Epithelial cell of esophagus (primary cell): ENCODE measurements at places on chromosomes 1 and 21.

- DNase-seq = no peak
Observed at GRCh38 chr1:17627239-17628052, 87.9 kb downstream of the ARHGEF10L start.

GRCh38 chr21:18114810-18115209 is 129.8 kb upstream of the CHODL start:
- DNase-seq = no peak

GRCh38 chr1:36739703-36740289 is 257.1 kb upstream of the CSF3R start:
- no peak for DNase-seq

GRCh38 chr1:11466416-11466815 is 12.5 kb upstream of the DISP3 start:
- no peak for DNase-seq

DNA sequence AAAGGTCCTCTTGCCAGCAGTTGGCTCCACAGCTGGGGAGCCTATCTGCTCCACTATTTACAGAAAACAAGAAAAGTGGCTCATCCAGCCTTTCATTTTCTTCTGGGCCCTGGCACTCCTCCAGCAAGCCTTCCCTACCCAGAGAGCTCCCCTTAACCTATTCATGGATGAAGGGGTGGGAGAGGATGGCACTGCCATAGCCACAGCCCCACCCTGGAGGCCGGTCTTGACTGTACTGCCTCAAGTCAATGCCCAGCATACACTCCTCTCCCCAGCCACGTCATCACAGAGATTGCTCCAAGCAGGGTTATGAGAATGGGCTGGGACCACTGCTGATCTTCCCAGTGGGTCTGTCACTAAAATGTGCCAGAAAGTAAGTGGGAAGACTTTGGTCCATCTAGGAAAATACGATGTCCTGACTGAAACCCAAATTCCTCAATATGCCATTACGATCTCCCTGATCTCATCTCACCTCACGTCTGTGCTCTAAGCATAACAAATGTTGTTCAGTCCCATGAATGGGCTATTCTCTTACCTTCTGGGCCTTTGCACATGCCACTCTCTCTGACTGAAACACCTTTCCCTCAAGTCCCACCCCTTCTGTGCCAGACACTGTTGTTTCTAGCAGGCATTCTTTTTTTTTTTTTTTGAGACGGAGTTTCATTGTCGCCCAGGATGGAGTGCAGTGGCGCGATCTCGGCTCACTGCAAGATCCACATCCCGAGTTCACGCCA is 21.4 kb upstream of the PTAFR start:
- DNase-seq = peak; percentile 30

DNA sequence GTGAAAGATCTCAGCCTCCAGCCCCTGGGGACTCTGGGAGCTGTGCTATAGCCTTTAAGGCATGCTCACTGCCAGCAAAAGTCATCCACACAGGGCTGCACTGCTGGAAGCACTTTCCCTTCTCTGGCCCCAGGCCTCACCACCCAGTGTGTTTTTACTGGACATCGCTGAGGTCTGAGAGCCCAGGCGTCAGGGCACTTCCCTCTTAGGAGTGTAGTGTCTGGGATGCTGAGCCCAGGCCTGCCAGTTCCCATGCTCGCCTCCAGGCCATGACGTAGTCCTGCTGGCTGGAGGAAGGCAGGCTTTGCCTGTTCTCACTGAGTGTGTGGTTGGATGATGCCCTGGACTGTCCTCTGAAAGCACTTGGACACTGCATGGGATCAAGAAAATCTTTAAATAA is 101.2 kb downstream of the GDAP2 start:
- DNase-seq = peak; percentile 30

DNA sequence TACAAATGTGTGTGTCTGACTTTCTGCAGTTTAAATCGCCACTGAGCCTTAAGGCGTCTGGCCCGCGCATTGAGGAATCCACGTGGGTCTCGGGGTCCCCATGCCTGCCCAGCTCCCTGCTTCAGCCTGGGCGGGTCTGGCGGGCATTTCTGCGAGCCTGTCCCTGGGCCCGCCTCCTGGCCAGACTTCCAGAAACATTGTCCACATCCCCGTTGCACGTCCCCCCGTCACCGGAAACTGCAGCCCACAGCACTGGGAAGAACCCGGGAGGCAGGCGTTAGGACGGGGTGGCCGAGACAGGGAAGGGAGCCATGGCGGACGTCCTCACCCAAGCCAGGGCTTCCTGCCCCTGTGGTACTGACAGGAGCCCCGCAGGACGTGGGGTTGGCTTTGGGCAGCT is 113.1 kb upstream of the COL6A1 start:
- DNase-seq = no peak

- DNase-seq = no peak
Observed at GRCh38 chr21:28132713-28133112, 860.0 kb downstream of the LTN1 start.

- no peak for DNase-seq
Observed at GRCh38 chr1:90839323-90839722, 122.2 kb upstream of the BARHL2 start.

- no peak for DNase-seq
Observed at GRCh38 chr21:38359090-38359489, 102.3 kb downstream of the KCNJ15 start.

GRCh38 chr1:24020470-24020869 is 40.3 kb upstream of the SRSF10 start:
- DNase-seq = no peak

DNA sequence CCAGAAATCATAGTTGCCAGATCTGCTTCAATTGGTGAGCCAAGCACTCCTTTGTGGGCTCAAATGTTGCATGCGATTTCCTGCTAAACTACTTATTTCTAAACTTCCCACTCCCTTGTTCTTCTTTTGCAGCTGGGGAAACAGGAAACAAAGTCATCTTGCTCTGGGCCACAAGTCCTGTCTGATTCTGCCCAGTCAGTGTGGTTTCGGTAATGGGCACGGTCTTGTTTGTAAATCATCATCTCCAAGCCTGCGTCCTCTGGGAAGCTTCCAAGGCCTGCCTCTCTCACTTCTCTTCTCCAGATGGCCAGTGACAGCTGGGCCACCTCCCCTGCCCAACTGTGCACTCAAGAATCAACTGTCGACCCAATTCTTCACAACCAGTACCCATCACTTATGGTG is 4.4 kb downstream of the S100A8 start:
- peak; percentile 98 for DNase-seq

- no peak for DNase-seq
Observed at GRCh38 chr1:34408011-34408410, 231.3 kb downstream of the C1orf94 start.

DNA sequence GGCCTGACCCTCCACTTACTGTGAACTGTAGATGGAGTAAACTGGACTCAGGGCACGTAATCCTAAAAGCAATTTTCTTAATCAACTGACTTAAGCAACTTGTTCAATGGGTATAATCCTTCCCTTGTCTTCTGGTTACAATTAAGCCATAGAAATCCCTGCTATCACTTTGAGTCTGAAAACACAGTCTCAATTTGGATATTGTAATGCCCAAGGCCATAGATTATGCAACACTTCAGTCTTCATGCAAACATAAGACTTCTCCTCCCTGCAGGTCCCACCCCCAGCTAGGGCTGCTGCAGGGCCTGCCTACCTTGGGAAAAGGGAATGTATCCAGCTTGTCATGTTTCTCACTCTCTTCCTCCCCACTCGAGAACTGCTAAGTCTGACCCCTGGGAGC is 6.2 kb upstream of the SLC5A9 start:
- no peak for DNase-seq

- DNase-seq = peak; percentile 97
Observed at GRCh38 chr1:1231400-1232207, at the start of gene SDF4. Gene SDF4, minus strand, starts transcription at chr1:1232001. Its CDS starts 3,229 bp downstream, at chr1:1228772.

DNA sequence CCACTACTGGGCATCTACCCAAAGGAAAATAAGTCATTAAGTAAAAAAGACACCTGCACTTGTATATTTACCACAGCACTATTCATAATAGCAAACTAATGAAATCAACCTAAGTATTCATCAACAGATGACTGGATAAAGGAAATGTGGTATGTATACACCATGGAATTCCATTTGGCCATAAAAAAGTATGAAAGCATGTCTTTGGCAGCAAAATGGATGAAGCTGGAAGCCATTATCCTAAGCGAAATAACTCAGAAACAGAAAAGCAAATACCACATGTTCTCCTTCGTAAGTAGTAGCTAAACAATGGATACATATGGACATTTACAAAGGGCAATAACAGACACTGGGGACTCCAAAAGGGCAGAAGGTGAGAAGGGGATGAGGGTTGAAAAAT is 485.7 kb upstream of the BRINP3 start:
- DNase-seq = no peak

- DNase-seq = no peak
Observed at GRCh38 chr21:46229133-46229922, 754 bp upstream of the LSS start.

- DNase-seq = peak; percentile 80
Observed at GRCh38 chr1:61585714-61586113, 139.2 kb downstream of the TM2D1 start.

DNA sequence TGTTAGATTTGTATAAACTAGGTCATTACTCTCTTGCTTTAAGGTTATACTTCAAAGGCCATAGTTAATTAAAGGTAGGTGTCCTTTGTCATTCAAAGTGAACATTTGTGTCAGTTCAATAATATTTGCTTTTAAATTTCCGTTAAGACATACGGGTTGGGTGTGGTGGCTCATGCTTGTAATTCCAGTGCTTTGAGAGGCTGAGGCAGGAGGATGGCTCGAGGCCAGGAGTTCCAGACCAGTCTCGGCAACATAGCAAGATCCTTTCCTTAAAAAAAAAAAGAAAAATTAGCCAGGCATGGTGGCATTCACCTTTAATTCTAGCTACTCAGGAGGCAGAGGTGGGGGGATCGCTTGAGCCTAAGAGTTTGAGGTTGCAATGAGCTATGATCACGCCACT is 80.4 kb downstream of the KIF26B start:
- no peak for DNase-seq

DNA sequence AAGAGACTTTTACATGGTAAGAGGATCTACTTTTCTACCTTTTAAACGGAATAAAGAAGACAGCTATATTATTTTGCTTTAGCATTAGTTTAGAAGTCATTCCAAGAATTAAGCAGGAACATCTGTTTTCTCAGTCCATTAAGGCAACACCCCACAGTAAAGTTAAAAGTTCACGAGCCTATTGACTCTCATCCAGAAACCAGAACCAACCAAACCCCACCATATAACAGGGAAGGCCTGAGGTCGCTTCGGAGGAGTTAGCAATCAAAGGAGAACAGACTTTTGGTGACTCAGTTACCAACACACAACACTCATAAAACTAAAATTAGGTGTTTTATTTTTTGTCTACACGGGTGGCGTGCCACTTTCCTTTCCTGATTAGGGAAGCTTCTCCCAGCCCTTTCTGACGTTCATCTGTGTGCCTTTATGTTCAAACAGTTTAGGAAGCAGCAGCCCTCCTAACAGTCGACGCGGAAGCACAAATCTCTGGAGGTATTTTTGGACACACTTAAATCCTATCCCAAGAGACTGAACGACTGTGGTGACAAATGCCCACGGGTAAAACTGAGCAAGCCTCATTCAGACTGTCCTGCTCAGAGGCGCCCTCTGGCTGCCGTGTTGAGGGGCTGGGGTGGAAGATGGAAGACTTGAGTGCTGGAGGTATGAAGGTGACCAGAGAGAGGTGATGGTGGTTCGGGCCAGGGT is 8.6 kb upstream of the PLA2G2C start:
- peak; percentile 73 for DNase-seq

DNA sequence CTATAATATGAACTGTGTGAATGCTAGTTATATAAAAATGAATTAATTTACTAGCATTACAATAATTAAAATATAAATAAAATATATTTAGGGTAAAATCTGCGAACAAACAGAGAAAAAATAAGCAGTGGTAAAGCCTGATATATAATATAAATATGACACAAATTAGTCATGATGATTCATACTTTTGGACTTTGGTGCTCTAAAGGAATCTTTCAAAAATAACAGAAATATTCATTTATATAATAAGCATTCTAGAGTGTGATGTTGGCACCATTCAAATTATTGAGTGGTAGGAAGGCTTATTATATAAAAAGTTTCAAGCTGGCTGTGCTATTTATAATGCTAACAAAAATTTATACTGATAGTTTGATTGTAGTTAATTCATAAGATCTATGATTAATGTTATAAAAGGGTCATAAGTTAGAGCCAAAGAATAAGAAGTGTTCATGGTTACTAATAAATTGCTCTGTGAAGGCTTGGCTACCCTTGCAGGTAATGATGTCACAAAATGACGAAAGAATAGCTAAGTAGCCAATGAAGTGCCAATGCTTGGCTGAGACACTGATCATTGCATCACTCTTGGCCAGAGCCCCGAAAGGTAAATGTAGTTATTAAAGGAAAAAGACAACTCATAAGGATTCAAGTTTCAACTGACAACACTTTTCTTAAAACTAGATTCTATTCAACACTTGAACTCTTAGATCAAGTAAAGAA is 108.7 kb downstream of the USH2A start:
- DNase-seq = peak; percentile 54

- no peak for DNase-seq
Observed at GRCh38 chr1:218741852-218742251, 396.7 kb downstream of the TGFB2 start.

DNA sequence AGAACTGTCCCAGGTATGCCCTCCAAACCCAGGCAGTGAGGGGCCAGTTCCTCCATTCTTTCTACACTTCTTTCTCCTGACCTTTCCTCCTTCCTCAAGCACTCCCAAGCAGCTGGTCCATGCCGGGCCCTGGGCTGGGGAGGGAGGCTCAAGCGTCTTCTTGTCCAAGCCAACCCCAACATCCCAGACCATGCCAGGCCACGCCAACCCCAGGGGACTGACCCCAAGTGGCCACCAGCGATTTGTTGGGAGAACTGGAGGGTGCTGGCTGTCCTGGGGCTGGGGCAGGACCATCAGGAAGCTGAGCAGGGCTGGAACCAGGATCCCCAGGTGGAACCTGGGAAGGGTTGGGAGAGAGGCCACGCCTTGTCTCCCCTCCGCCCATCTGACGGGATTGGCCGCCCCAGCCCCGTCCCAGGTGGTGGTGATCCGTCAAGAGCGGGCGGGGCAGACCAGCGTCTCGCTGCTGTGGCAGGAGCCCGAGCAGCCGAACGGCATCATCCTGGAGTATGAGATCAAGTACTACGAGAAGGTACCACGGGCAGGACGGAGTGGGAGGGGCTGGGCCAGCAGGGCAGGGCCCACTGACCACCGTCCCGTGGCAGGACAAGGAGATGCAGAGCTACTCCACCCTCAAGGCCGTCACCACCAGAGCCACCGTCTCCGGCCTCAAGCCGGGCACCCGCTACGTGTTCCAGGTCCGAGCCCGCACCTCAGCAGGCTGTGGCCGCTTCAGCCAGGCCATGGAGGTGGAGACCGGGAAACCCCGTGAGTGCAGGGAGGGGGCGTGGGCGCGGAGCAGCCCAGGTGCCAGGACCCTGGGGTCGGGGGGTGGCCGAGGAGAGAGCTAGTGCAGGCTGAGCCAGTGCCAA is 29.9 kb downstream of the EPHA8 start:
- peak; percentile 19 for DNase-seq

DNA sequence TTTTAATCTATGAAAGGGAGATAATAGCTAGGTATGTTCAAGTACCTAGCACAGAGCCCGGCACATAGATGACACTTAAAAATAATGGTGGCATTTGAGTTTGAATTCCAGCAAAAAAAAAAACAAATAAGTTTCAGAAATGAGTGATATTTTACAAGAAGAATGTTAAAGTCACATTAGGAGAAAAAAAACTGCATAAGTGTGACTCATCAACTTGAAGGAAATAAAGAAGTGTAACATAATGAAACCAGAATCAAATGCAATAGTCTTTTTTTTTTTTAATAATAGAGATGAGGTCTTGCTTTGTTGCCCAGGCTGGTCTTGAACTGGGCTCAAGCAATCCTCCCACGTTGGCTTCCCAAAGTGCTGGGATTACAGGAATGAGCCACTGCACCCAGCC is 17.1 kb downstream of the DNASE2B start:
- DNase-seq = peak; percentile 15

GRCh38 chr1:6928106-6928885 is 143.0 kb downstream of the CAMTA1 start:
- DNase-seq = no peak
